GM23338 (cell line): ENCODE measurements at places on chromosomes 13 and 19. TPM values are rescaled to one million over a fixed set of nuclear protein-coding genes. Genes with fewer than 3 reads are reported as not detected.

DNA sequence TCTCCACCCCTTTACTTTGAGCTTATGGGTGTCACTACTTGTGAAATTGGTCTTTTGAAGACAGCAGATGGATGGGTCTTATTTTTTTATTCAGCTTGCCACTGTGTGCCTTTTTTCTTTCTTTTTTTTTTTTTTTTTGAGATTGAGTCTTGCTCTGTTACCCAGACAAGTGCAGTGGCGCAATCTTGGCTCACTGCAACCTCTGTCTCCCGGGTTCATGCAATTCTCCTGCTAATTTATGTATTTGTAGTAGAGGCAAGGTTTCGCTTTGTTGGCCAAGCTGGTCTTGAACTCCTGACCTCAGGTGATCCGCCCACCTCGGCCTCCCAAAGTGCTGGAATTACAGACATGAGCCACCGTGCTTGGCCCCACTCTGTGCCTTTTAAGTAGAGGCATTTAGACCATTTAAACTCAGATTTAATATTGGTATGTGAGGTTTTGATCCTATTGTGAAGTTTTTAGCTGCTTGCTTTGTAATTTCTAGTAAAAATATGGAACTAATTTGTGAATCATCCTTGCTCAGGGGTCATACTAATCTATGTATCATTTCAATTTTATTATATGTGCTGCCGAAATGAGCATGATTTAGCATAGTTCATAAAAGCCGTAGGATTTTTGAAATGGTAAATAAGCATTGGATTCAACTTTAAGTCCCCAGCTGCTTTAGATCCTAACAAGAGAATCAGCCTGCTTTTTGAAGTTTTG is 584.5 kb downstream of the SLITRK1 start:
- no peak for DNase-seq

GRCh38 chr19:29596885-29597525 is 9.1 kb upstream of the POP4 start:
- DNase-seq, result peak; percentile 56

GRCh38 chr19:50266041-50266440 is 62.6 kb downstream of the MYH14 start:
- no peak for DNase-seq

GRCh38 chr13:27964741-27965323 is 4.3 kb downstream of the CDX2 start:
- no peak for DNase-seq

DNA sequence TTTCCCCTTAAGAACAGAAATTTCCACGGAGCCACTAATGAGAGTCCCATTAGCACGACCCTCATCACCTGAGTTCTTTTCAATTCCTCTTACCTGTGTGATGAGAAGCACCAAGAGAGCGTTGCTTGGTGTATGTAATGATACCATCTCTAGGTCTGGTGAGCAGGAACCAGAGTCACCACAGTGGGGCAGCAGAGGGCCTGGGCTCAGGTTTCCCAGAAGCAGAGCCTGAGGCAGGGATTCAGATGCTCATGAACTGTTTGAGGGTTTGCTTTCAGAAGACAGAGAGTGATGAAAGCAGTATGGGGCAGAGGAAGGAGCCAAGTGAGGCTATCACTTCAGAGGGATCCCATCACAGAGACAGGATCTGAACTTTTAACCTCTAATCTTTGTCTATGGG is 3.1 kb upstream of the PTPRH start:
- DNase-seq, result peak; percentile 44

DNA sequence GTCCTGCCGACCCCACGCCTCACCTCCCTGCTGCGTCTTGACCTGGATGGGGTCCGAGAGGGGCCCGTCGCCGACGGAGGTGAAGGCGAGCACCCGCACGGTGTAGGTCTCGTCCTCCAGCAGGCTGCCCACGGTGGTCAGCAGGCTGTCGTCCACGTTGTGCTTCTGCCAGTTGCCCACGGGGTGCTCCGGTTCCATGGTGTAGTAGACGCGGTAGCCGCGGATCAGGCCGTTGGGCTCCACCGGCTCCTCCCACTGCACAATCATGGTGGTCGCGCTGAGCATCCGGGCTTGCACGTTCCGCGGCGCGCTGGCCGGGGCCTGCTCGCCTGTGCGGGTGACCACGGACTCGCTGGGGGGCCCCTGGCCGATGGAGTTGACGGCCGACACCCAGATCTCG is 96.7 kb downstream of the PTPRS start:
- no peak for DNase-seq

- DNase-seq, result no peak
Measured at GRCh38 chr13:113636266-113636963, 21.6 kb downstream of the ATP4B start.

- no peak for DNase-seq
Measured at GRCh38 chr13:94535775-94536174, 56.3 kb upstream of the DCT start.

DNA sequence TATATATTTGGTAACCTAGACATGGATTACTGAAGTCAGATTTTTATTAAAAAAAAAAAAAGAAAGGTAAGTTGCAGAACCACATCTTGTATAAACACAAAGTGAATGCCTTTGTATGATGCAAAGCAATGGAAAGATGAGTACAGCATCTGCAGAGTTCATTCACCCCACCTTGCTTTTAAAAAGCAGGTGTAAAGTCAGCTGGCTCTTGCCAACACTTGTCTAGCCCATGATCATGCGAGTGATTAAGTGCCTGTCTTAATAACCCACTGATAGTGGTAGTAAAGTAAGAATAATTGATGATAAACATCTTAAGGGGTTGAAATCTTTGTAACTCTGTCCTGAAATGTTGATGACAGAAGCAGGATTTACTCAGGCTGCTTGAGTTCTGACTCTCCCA is 710.4 kb downstream of the EFNB2 start:
- DNase-seq, result no peak

- DNase-seq, result no peak
Measured at GRCh38 chr13:110280231-110280813, 26.6 kb downstream of the COL4A1 start.

GRCh38 chr13:76672420-76672819 is 213.8 kb downstream of the KCTD12 start:
- DNase-seq, result no peak

- no peak for DNase-seq
Measured at GRCh38 chr13:100668408-100668807, 6.2 kb downstream of the TMTC4 start.

GRCh38 chr13:49669735-49670309 is 21.5 kb downstream of the EBPL start:
- DNase-seq, result peak; percentile 80

DNA sequence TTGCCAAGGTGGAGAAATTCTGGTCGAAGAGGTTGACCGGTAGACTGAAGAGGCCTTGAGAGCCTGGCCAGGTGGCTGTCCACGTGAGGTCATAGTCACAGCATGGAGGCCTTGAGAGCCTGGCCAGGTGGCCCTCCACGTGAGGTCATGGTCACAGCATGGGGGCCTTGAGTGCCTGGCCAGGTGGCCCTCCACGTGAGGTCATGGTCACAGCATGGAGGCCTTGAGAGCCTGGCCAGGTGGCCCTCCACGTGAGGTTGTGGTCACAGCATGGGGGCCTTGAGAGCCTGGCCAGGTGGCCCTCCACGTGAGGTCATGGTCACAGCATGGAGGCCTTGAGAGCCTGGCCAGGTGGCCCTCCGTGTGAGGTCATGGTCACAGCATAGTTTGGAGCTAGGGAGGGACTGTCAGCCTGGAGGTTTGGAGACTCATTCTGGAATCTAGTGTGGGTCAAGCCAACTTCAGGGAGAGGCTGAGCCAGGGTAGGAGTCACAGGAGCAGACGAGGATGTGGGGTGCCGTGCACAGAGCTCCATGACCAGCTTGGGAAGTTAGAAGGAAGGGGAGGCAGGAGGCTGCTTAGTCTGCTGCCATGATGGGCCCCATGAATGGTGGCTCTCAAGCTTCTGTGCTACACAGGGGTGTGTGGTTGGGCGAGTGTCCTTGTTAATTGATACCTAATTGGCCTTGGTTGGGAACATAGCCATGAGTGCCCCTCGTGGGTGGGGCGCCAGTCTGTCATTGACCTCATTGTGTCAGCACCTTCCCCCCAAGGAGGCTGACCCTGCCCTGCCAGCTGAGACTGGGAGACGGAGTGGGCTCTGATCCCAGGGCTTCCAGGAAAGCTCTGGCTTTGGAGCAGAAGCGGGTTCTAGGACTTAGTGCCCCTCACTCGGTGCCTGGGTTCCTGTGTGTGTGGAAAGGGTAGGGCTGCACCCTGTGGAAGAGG is 4.0 kb downstream of the LENG9 start:
- DNase-seq, result no peak

DNA sequence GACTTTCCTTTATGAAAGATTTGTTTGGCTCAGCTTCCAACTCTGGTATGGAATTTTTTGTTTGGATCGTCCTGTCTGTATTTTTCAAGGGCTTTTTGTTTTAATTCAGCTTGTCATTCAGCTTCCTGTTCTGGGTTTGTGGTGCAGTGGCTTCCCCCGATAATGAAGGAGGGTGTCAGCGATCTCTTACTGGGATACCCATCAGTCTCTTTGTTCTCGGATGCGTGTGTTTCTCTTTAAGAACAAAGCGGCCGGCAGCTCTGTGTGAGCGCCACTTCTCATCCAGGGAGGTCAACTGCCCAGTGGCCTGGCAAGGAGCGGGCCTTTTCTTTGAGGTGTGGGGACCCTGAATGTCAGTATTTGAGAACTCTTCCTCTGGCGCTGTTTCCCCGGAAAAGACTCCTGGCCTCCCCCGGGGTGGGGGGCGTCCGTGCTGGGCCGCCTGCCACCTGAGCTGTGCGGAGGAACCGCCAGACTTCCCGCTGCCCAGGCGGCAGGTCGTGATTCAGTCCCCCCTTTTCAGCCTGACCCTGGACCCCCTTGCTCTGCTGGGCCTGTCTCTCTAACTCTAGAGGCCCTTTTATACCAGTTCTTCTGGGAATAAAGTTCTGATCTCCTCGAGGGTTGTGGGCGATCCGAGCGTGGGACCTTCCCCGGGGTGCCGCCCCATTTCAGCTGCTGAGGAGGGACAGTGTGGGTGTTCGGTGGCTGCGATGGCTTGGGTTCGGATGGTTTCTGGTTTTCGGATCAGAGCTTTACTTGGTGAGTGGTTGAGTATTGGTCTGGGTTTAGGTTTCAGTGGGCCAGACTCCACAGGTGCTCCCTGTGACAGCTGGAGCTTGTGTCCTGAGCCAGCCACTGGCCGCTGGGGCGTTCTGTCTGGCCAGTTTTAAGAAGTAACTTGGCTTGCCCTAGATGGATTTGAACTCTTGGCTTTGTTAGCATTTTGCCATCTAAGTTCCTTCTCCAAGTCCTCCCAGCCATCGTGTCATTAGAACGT is 3.4 kb downstream of the SF3A2 start:
- DNase-seq, result peak; percentile 80

Gene ZNF101
- total RNA-seq, result 46.4 and 51.0 TPM in 2 replicates

Gene LIN7B
- 1.2 and 7.8 TPM in 2 replicates for total RNA-seq

Gene TUBB4A
- 31.1 and 41.7 TPM in 2 replicates for total RNA-seq

Gene SYCN
- not detected in 2 replicates for total RNA-seq

Gene BORA
- 20.0 and 23.9 TPM in 2 replicates for total RNA-seq

Gene BAX
- total RNA-seq, result 184 and 261 TPM in 2 replicates

Gene NRTN
- total RNA-seq, result 4.0 and 5.9 TPM in 2 replicates

Gene MUC16
- 0.16 and 0.42 TPM in 2 replicates for total RNA-seq

Gene CGB2
- not detected in 2 replicates for total RNA-seq
